Chondrocyte (in vitro differentiated cells): ENCODE measurements at places on chromosomes 7 and 10. TPM values are rescaled to one million over a fixed set of nuclear protein-coding genes. Genes with fewer than 3 reads are reported as not detected.
A peak's percentile ranks its signal among the peaks of the same experiment; 100 is the strongest.

GRCh38 chr7:127391591-127392181 lies 822 bp downstream of the ZNF800 start:
- DNase-seq = no peak
- peak overlapping the region; percentile 97 for H3K4me3 ChIP-seq
- peaks cover 8% of the 10 kb centered on the region for H3K36me3 ChIP-seq
- peak overlapping the region; percentile 95 for H3K27ac ChIP-seq
- H3K4me1 ChIP-seq = peaks cover 36% of the 10 kb centered on the region
- H3K27me3 ChIP-seq = peaks cover 2% of the 10 kb centered on the region

GRCh38 chr10:28130267-28130666 lies 131.4 kb upstream of the ODAD2 start:
- no peaks in the 10 kb centered on the region for H3K27me3 ChIP-seq
- H3K27ac ChIP-seq = peak overlapping the region; percentile 83
- DNase-seq = no peak
- H3K4me1 ChIP-seq = peaks cover 17% of the 10 kb centered on the region
- peaks cover 21% of the 10 kb centered on the region for H3K36me3 ChIP-seq

DNA sequence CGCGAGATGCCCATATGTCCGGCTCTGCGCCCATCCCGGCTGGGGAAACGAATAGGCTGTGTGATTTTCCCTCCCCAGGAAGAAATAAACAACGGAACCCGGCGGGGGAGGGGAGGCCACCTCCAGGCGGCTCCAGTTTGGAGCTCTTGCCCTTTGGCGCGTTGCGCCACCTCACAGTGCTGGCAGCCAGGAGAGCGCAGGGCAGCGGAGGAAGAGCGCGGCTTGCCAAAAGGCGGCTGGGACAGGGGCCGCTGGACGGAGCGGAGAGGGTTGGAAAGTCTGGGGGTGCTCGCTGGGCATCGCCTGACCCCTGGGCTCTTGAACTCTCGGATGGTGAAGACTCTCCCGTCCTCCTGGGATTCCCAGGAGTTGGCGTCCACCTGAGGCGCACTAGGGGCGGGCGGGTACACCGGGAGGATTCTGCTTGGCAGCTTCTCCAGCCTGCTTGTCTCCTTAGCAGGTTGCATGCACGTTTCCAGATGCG lies 5.3 kb upstream of the NEUROG3 start:
- DNase-seq = no peak
- H3K36me3 ChIP-seq = no peaks in the 10 kb centered on the region
- H3K4me3 ChIP-seq = no peak overlapping the region

- DNase-seq = no peak
- no peaks in the 10 kb centered on the region for H3K36me3 ChIP-seq
- H3K4me1 ChIP-seq = peaks cover 24% of the 10 kb centered on the region
- no peak overlapping the region for H3K27ac ChIP-seq
- no peak overlapping the region for H3K4me3 ChIP-seq
Observed at GRCh38 chr10:33120700-33121099, 162.7 kb upstream of the ITGB1 start.

PTPRN2 gene
- total RNA-seq = 0.30 to 0.51 TPM (median 0.36 TPM) in 3 replicates

- no peak overlapping the region for H3K4me3 ChIP-seq
- no peak overlapping the region for H3K27ac ChIP-seq
- H3K27me3 ChIP-seq = peaks cover 52% of the 10 kb centered on the region
- no peaks in the 10 kb centered on the region for H3K36me3 ChIP-seq
Observed at GRCh38 chr7:142807855-142808460, 37.2 kb downstream of the PRSS2 start.

SH2D4B gene
- 0.07 TPM in 1 of 3 replicates, not detected in the others for total RNA-seq

GRCh38 chr10:84007482-84007881 lies 131.8 kb upstream of the GHITM start:
- H3K27me3 ChIP-seq = peaks cover 16% of the 10 kb centered on the region
- H3K27ac ChIP-seq = no peak overlapping the region
- DNase-seq = no peak
- no peak overlapping the region for H3K4me3 ChIP-seq

DNA sequence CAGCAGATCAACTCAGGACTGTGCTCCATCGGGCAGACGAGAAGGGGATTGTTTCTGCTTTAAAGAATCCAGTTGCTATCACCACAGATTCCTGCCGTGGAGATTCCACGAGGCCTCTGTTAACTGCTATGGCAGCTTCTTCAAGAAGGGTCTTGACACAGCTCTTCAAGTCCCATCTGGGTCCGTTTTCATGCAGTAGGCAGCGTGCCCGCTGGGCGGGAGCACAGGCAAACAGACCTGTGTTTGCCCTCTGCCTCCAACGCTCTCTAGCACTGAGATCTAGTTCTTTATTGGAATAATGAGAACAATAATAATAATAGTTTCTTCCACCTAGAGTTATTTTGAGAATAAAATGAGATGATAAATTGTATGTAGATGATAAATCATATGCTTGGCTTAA lies 127.2 kb upstream of the SP8 start:
- H3K27ac ChIP-seq = no peak overlapping the region
- H3K27me3 ChIP-seq = no peaks in the 10 kb centered on the region
- H3K36me3 ChIP-seq = no peaks in the 10 kb centered on the region

VPS41 gene
- 83.9 to 108 TPM (median 84.0 TPM) in 3 replicates for total RNA-seq

DNA sequence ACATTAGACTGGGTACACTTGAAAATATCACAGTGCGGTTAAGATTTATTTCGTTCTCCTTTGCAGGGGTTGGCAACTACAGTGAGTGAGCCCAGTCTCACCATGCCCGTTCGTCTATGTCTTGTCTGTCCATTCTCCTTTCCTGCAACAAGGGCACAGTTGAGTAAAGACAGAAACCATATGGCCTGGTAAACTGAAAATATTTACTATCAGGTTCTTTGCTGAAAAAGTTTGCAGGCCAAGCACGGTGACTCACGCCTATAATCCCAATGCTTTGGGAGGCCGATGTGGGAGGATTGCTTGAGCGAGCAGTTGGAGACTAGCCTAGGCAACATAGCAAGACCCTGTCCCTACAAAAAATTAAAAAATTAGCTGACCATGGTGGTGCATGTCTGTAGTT lies 11.4 kb upstream of the KCTD7 start:
- no peak overlapping the region for H3K27ac ChIP-seq
- DNase-seq = no peak
- no peaks in the 10 kb centered on the region for H3K4me1 ChIP-seq

DNA sequence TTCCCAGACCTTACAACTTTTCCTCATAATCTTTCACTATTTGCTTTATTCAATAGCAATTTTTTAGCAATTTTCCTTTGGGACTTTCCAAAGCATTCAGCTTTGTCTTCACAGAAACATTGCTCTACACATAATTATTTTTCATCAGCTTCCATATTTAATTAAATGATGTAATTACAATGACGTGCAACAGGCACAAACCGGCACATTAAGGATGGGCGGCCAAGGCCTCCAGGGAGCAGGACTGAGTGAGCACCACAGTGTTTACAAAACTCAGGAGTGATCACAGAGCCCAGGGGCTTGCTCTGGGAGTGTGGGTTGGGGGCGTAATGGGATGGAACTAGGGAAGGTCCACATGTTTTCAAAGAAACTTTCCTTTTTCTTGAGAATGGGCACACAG lies 69.8 kb downstream of the MAD1L1 start:
- no peak overlapping the region for H3K27ac ChIP-seq
- no peak overlapping the region for H3K4me3 ChIP-seq

DNA sequence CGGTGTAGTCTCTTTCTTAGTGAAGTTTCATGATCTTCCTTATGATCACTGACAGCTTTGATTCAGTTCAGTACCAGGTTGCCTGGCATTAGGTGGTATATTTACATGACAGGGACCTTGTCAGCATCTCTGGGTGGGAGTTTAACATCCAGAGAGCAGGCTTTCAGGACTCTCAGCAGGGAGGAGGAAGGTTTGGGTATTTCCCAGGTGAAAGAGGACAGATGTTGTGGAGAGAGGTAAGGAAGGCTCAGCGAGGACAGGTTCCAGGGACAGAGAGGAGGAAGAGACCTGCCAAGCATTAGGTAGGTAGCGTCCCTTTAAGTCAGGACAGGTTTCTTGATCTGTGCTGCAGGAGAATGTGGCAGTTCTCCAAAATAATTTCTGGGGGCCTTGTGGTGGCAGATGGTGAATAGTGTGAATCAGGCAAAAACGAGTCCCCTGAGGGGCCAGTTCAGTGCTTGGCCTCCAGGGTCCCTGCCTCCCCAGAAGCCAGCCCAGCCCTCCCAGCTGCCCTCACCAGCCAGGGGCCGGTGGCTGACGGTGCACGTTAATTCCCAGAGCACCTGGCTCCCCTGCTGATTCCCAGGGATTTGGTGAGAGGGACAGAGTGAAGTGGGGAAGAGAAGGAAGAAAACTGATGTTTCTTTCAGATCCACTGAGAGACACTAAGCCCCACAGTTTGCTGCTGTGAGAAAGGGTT lies 82.0 kb downstream of the VWC2 start:
- H3K4me3 ChIP-seq = no peak overlapping the region
- H3K27ac ChIP-seq = no peak overlapping the region
- no peak for DNase-seq
- H3K27me3 ChIP-seq = peaks cover 7% of the 10 kb centered on the region
- no peaks in the 10 kb centered on the region for H3K36me3 ChIP-seq
- H3K4me1 ChIP-seq = no peaks in the 10 kb centered on the region

MOGAT3 gene
- total RNA-seq = not detected in 3 replicates

GRCh38 chr7:29231671-29232232 lies 37.2 kb downstream of the CHN2 start:
- H3K4me1 ChIP-seq = no peaks in the 10 kb centered on the region
- no peak overlapping the region for H3K4me3 ChIP-seq
- peaks cover 2% of the 10 kb centered on the region for H3K36me3 ChIP-seq
- no peak overlapping the region for H3K27ac ChIP-seq
- DNase-seq = no peak

EN2 gene
- 0.15 to 0.99 TPM (median 0.15 TPM) in 3 replicates for total RNA-seq

EFCAB10 gene
- total RNA-seq = not detected in 3 replicates

RAMP3 gene
- not detected in 3 replicates for total RNA-seq

CRHR2 gene
- total RNA-seq = not detected in 3 replicates

GRCh38 chr7:33900501-33900900 lies 4.8 kb upstream of the BMPER start:
- H3K27ac ChIP-seq = no peak overlapping the region
- H3K27me3 ChIP-seq = peaks cover 9% of the 10 kb centered on the region
- H3K4me1 ChIP-seq = peaks cover 10% of the 10 kb centered on the region

GRCh38 chr7:134062460-134062859 lies 64.7 kb upstream of the LRGUK start:
- no peak overlapping the region for H3K4me3 ChIP-seq
- DNase-seq = no peak
- H3K27ac ChIP-seq = no peak overlapping the region
- no peaks in the 10 kb centered on the region for H3K27me3 ChIP-seq

DHTKD1 gene
- total RNA-seq = 12.1 to 16.4 TPM (median 13.7 TPM) in 3 replicates

GRCh38 chr7:95972523-95972922 lies 200.2 kb downstream of the DYNC1I1 start:
- no peak overlapping the region for H3K4me3 ChIP-seq
- H3K36me3 ChIP-seq = no peaks in the 10 kb centered on the region
- peaks cover 33% of the 10 kb centered on the region for H3K4me1 ChIP-seq
- no peaks in the 10 kb centered on the region for H3K27me3 ChIP-seq

GRCh38 chr7:131521651-131522163 lies 34.7 kb downstream of the PODXL start:
- H3K27ac ChIP-seq = peak overlapping the region; percentile 79
- no peaks in the 10 kb centered on the region for H3K36me3 ChIP-seq
- peaks cover 43% of the 10 kb centered on the region for H3K4me1 ChIP-seq
- peak; percentile 49 for DNase-seq

- peaks cover 12% of the 10 kb centered on the region for H3K27me3 ChIP-seq
- no peaks in the 10 kb centered on the region for H3K4me1 ChIP-seq
- no peak overlapping the region for H3K4me3 ChIP-seq
- no peak overlapping the region for H3K27ac ChIP-seq
- H3K36me3 ChIP-seq = no peaks in the 10 kb centered on the region
- no peak for DNase-seq
Observed at GRCh38 chr7:37820708-37821468, 27.5 kb upstream of the NME8 start.

- H3K36me3 ChIP-seq = peaks cover 16% of the 10 kb centered on the region
- peaks cover 28% of the 10 kb centered on the region for H3K4me1 ChIP-seq
- H3K27ac ChIP-seq = peak overlapping the region; percentile 62
- no peak for DNase-seq
- no peak overlapping the region for H3K4me3 ChIP-seq
- no peaks in the 10 kb centered on the region for H3K27me3 ChIP-seq
Observed at GRCh38 chr10:878333-878759, 53.2 kb downstream of the LARP4B start.

- peaks cover 2% of the 10 kb centered on the region for H3K36me3 ChIP-seq
- no peaks in the 10 kb centered on the region for H3K27me3 ChIP-seq
- H3K4me1 ChIP-seq = peaks cover 13% of the 10 kb centered on the region
- no peak overlapping the region for H3K27ac ChIP-seq
- DNase-seq = no peak
- H3K4me3 ChIP-seq = no peak overlapping the region
Observed at GRCh38 chr7:91835091-91835825, 45.2 kb downstream of the MTERF1 start.

DNA sequence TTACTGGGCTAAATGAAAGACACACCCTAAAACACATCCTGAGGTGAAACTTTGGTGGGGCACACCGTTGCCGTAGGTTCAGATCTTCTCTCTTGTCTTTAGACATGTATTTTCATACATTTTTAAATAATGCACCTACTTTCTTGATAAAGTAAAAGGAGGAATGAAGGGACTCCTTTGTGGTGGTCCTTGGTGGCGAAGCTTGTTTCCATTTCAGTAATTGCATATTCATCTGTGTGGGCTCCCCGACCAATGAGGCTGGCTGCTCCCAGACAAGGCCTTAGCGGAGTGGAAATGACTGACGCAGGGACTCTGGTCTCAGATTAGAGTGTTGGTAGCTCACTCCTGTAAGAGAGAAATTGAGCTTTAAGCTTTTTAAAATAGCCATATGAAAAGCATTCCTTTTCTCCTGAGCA lies 815 bp downstream of the CCSER2 start:
- H3K27me3 ChIP-seq = no peaks in the 10 kb centered on the region
- peak overlapping the region; percentile 96 for H3K27ac ChIP-seq
- peak overlapping the region; percentile 89 for H3K4me3 ChIP-seq
- no peaks in the 10 kb centered on the region for H3K36me3 ChIP-seq
- DNase-seq = no peak

DNA sequence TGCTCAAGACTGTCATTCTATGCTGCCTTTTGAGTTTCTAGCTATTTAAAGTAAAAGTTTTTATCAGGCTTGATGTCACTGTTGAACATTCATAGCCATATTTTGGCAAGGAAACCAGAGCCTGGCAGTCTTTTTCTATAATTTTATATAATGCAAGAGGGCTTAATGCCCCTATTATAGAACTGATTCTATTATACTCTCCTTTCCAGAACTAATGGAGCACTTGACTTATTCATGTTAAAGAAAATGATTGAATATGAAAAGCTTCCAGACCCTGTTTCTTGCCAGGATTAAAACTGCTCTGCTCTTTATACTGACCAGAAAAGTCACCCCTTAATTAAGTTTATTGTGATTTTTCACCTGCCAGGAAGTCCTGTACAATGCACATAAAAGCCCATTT lies 337.6 kb upstream of the CHRM2 start:
- H3K4me3 ChIP-seq = no peak overlapping the region
- no peak overlapping the region for H3K27ac ChIP-seq
- H3K27me3 ChIP-seq = no peaks in the 10 kb centered on the region
- DNase-seq = no peak
- H3K36me3 ChIP-seq = no peaks in the 10 kb centered on the region

GRCh38 chr10:62214364-62214874 lies 54.2 kb downstream of the RTKN2 start:
- H3K36me3 ChIP-seq = peaks cover 2% of the 10 kb centered on the region
- H3K27me3 ChIP-seq = no peaks in the 10 kb centered on the region
- no peak overlapping the region for H3K4me3 ChIP-seq
- H3K27ac ChIP-seq = no peak overlapping the region
